CD4-positive, alpha-beta T cell (primary cell): ENCODE measurements at places on chromosomes 3 and 15.

DNA sequence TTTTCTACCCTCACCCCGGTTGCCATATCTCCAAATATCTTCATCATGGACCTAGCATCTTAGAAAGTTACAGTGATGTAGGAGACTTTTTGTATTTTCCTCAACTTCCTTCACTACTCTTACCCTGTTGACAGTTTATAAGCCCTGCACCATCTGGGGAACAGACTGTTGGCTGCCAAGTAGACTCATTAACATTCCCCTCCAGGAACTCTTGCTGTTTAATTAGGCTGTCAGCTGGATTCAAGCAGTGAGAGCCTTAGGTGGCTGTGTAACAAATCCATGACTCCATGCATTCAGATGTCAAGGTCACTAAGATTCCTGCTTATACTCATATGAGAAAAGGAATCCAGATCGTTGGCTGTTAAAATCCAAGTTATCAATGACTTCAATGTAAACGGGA lies 198.3 kb downstream of the NAALADL2 start:
- no peak for DNase-seq

DNA sequence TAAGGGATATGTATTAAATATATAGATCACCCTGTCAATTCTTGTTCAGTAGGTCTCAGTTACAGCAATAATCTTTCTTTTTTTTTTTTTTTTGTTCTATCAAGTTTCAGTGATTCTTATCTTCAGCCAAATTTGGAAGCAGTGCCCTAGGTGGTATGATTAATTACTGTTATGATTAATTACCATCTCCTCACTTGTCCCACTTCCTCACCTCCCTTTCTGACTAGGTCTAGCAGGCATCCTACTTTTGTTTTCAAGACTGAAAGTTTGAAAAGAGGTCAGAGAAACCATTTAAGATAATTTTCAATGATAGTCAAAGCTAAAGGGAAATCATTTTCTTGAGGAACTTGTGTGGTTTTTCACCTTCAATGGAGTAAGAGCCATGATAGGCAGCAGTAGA lies 144.0 kb upstream of the CNTN4 start:
- no peak for DNase-seq

DNA sequence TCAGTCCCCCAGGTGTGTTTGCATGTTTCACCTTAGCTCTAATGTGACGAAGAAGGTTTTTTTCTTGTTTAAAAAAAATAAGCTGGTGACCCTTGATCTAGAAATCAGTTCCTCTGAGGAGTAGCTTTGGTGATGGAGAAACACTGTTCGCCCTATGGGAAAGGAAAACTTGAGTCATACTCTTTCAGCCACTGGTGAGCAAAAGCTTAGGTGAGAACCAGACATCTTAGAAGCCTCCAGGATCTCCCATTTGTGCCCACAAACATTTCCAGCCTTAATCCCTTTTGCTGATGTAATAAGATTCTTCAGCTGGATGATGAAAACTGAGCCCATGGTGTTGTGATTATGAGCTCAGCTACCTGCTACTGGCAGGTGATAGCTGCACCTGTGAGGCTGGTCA lies 37.8 kb downstream of the SLC27A2 start:
- no peak for DNase-seq

DNA sequence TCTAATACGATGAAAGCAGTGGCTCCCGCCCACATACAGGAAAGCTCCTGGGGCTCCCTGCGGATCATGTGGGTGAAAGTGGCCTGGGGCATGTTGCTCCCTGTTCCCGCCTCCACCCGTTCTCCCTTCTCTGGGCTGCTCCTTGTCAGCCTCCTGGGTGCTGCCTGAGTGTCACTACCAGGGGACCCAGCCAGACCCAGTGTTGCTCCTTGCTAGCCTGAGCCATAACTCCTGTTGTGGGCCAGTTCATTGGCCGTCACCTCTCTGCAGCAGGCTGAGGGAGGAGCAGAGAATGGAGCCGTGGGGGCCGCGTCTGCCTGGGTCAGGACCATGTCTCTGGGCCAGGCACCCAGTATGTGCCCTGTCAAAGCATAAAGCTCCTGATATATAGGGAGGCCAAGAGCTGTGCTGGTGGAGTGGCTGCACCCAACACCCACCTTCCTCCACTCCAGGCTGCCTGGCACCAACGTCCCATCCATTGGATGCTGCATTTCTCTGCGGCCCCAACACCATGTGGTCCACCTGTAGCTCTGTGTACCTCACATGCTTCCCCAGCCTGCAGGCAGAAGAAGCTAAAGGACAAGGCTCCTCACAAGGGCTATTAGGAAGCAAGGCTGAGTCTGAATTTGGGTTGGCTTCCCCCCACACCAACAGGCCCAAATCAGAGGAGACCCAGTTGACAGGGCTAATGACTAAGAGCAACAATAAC lies 40.5 kb downstream of the KLF13 start:
- no peak for DNase-seq

DNA sequence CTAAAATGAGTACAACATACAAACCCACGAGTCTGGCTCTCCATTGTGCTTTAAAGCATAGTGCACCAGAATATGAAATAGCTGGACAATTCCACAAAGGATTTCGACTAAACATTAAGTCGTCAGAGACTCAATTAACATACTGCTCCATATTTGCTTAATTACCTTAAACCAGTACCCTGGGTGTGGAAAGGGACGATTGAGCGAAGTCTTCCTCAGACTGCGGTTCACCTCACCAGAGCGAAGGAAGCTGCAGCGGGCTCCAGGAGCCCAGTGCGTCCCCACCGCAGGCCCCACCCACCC lies 218 bp upstream of the TRPC1 start:
- no peak for DNase-seq

DNA sequence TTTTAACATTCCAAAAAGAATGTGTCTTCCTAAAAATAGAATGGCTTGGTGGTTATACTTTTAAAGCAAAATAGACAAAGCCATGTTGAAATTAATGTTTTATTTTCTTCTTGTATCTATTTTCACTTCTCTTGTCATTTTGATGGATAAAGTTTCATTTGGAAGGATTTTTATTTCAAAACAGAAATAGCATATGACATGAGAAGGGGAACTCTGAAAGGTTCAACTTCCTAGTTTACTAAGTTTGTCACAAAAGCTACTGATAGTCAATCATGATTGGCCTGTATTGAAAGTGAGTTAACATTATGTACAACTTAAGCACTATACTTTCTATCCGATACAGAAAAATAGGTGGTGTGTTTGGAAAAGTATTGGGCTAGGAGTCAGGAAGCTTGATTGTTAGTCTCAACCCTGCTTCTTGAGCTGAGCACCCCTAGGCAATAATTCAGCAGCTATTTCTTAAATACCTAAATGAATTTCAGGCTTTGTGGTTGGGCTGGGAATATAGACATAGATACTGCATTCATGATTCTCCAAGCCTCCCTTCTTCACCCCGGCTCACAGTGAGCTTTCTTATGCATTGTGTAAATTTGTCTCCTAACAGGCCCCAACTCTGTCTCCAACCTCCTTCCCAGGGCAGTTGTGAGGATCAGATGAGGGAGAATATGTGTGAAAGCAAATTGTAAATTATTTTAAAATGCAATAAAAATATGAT lies 46.9 kb upstream of the CSPG4 start:
- no peak for DNase-seq

GRCh38 chr15:63930034-63930433 lies 96.3 kb upstream of the HERC1 start:
- no peak for DNase-seq

- DNase-seq = peak; percentile 38
Observed at GRCh38 chr3:42535981-42536784, 33.7 kb downstream of the VIPR1 start.
